Stimulated activated CD4-positive, alpha-beta T cell treated with anti-CD3 and anti-CD28 coated beads, Interleukin-4, amount 100 ng/mL, for 24 hours (primary cell): ENCODE measurements at places on chromosomes 2 and 18.

DNA sequence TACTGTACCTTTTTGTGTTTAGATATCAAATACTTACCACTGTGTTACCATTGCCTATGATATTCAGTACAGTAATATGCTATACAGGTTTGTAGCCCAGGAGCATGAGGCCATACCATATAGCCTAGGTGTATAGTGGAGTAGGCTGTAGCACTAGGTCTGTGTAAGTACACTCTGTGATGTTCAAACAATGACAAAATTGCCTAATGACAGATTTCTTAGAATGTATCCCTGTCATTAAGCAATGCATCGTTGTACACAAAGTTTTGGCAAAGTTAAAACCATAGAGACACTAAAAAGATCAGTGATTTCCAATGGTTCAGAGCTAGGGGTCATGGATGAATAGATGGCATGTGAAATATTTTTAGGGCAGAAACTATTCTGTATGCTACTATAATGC is 415.5 kb downstream of the NCKAP5 start:
- DNase-seq, result no peak

GRCh38 chr2:47201224-47201623 is 46.1 kb upstream of the STPG4 start:
- no peak for DNase-seq

DNA sequence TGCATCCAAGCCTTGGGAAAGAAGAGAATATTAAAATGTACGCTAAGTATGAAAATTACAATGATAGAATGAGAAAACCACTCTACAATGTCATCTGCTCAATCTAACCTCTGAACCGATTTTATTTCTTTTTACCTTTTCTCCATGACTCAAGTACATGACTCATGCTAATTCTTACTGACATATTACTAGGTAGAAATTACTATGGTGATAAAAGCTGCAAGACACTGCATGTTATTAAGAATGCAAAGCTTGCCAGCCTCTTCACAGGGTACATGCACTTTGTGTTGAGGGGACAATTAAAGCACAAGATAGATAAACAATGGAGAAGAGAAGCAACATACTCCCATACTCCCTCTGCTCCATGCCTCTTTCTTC is 20.7 kb downstream of the SFT2D3 start:
- DNase-seq, result no peak

DNA sequence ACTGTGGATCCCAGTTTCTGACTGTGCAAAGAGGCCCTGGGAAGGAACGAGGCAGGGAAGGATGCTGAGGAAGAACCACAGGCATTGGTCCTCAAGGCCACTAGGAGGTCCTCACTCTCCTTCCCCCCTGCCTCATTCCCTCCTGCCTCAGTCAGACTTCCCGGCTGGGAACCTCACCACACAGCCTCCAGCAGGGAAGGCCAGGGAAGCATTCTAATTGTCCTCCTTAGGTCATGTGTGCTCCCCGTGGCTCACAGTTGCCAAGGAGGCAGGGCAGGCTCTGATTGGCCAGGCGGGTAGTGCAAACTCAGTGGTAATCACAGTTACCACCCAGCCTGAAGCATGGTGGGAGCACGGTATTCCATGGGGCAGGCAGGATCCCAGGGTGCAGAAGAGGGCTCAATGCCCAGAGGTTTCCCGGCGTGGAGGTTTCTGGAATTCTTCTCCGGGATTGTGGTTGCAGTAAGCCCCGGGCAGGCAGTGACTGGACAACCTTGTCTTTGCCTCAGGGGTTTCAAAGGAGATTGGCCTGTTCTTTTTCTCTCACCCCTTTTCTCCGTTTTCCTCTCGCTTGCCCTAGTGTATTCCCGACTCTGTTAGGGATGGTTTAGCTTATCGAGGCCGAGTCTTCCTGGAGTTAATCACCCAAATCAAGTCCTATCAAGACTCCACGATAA is 27.1 kb downstream of the FER1L5 start:
- no peak for DNase-seq

GRCh38 chr18:70384181-70384790 is 95.4 kb downstream of the SOCS6 start:
- DNase-seq, result no peak

- no peak for DNase-seq
Observed at GRCh38 chr2:69544951-69545350, 98.6 kb downstream of the AAK1 start.

DNA sequence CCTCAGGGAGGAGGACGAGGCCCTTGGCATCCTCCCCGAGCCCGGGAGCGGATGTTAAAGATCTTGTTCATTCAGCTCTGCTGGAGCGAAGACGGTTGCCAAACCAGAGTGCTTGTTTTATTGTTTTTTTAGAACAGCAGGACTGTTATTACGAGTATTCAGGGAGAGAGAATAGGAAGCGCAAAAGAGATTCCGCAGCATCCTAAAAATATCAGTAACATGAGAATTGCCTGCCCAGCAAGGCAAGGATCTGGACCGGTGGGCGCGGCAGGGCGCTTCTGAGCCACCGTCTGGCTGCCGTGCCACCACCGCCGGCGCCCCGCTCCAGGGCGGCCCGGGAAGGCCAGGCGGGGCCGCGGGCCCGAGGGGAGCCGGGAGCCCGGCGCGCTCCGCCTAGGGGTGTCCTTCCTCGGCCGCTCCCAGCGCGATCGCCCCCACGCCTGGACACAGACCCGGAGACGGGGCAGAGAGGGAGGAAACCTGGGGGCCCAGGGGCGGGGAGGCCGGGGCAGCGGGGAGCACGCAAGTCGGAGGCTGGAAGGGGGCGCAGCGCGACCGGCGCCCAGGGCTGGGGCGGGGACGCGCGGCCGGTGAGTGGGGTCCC is 843 bp downstream of the CYS1 start:
- DNase-seq, result no peak

DNA sequence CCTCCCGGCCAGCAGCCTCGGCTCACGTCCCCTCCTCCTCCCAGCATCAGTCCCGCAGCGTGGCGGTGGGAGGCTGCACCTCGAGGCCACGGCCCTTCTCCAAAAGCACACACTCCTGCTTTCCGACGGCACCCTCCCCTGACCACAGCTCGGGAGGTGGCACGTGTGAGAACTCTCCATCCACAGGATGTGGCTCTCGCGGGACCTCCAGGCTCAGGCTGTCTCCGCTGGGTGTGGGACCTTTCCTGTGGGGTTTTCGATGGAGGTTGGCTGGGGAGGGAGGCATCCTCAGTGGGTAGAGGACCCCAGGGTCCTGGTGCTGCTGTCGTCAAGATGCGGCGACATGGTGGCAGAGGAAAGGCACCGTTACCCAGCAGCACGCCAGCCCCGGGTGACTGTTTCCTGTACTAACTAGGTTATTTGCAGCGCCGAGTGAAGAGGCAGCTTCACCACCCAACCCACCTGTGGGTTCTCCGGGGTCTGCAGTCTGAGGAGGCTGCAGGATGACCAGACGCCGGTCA is 42.8 kb upstream of the KCNG2 start:
- DNase-seq, result no peak
